NCI-H1105 treated with DMSO at 0.1 percent for 48 hours (cell line): ENCODE measurements at places on chromosomes 5 and 9.

GRCh38 chr5:41445937-41446563 lies 64.4 kb downstream of the PLCXD3 start:
- no peak for DNase-seq

DNA sequence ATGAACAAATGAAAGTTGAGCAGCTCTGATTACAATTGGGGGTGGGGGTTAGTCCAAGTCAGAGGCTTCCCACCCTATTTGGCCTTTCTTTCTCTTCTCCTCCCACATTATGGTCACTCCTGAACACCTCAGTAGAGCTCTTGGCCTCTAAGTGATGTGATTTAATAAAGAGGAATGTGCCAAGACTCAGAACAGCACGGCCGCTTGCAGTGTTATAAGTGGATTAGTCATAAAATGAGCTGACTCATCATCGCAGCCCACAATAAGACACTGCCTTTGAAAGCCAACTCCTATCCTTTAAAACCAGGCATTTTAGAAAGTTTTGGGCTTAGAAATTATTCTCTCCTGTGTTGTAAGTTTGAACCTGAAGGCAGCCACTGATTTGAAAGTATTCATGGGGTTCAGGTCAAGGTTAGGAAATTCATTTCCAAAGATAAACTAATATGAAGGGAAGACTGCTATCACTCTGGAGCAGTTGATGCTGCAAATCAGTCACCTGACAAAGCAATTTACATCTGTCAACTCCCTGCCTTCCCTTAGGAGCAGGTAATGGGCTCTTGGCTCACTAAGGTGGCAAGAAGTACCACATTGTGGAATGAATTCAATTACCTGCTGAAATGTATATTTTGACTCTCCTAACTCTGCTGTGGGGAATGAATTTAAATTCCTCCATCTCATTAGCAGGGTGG lies 283.6 kb upstream of the NMUR2 start:
- DNase-seq: no peak

- DNase-seq: no peak
Observed at GRCh38 chr5:150653762-150654556, 7.1 kb upstream of the MYOZ3 start.

DNA sequence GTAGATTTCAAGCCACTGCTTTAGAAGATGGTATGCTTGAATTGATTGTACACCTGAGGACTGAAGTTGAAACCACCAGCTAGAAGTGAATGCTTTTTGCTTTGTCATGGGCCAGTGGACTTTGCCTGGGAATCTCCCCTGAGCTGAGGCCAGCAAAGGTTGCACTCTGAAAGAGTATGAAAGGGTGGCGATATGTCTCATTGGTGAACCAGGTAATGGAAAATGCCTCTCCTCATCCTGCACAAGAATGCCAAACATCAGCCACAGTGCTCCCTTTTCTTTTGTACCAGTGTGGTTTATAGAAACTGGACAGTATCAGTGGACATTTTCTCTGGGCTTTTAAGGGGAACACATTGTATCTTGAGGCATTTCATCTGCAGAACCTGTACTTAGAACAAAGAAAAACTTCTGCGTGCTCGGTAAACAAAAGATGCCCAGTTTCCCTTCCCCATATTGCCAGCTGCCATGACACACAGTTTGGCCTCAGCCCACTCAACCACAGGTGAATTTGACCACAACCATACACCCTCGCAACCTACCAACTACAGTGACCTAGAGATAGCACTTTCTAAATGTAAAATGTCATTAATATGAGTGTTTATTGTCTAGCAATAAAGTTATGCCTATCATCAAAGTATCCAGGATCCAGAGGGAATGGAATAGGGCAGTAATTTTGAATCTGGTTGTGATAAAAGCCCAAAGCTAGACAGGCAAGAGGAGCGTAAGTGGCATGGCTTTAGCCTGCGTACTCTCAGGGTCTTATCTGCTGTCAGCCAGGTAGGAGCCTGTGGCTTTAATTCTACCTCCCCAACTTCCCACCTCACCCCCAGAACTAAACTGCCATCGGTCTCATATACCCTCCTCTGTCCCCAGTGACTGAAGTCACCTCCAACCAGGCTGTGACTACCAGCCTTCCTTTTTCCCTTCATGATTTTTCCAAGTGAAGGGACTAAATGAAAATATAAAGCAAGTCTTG lies 79.5 kb upstream of the LHFPL2 start:
- no peak for DNase-seq

GRCh38 chr5:72387985-72388384 lies 67.8 kb downstream of the PTCD2 start:
- DNase-seq: no peak

DNA sequence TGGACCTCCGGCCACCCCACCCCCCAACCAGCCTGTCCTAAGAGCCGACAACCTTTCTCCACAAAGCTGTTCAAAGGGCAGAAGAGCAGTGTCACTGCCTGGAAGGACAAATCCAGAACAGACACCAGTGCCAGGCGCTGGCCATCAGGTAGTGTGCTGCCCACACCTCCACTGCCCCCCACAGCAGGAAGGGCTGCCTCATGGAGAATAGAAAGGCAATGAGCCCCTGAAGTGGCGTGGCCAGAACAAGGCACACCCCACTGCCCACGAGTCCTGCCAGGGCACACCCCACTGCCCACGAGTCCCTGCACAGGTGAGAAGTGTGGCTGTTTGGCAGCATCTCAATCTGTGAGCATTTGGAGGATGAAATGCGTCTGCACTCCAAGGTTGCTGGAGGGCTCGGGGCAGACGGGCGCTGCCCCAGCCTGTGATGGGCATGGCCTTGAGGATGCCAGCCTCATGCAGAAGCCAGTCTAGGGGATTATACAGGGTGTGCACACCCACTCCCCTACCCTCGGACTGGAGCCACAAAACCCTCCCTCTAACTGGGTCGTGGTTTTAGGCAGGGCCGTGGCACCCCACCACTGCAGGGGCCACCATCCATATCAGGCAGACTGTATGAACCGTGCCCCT lies 2.3 kb upstream of the SLC9A3 start:
- DNase-seq: no peak

DNA sequence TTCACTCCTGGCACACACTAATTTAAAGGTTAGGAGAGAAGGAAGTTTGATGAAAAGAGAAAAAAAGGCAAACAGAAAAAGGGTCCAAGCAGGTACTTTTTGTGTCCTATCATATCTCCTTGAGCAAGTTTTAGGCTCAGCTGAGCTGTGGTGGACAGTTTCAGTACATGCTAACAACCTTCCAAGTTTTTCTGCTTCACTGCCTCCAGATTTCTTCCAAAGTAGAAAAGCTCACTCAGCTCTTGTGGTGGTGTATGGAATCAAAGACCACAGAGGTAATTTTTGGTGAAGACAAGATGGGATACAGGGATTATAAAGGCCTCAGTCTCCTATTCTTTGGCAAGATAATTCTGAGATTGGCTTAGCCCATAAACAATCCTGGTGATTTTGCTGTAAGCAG lies 921.8 kb downstream of the NR2F1-AS1 start:
- no peak for DNase-seq

GRCh38 chr5:154487541-154487940 lies 9.5 kb upstream of the HAND1 start:
- no peak for DNase-seq

DNA sequence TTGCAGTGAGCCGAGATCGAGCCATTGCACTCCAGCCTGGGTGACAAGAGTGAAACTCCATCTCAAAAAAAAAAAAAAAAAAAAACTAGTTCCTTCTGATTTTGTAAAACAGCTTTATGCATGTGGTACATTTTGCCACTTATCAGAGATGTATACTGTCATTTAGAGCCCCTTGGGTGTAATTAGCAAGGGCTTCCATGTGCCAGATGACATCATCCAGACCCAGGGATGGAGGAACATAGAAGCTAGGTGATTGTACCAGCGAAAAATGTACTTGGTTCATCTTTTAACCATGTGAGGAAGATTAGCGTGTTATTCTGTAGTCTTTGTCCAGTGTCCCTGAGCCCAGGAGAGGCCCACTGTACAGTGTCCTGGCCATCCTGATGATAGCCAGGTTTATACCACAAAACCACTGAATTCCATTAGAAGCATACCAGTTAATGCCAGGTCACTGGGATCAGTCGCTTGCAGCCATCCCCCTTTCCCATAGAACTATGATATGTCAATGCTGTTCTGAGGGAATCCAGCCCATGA lies 239.3 kb upstream of the SGCD start:
- no peak for DNase-seq

DNA sequence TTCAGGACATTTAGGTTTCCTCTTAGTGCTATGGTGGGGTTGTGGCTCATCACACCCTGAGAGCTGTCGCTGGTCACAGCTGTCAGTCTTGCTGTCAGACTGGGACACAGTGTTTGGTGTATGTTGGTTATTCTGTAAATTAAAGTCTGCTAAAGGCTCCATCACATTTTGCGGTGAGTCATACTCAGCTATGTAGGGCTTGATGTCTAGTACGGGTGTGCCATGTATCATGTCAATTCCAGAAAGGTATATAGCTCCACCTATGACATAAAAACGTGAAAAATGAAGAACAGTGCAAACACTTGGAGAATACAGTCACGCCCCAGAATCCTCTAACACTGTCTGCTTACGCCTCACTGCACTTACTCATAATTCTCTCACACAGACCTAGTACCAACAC lies 11.9 kb downstream of the TRMO start:
- DNase-seq: no peak

DNA sequence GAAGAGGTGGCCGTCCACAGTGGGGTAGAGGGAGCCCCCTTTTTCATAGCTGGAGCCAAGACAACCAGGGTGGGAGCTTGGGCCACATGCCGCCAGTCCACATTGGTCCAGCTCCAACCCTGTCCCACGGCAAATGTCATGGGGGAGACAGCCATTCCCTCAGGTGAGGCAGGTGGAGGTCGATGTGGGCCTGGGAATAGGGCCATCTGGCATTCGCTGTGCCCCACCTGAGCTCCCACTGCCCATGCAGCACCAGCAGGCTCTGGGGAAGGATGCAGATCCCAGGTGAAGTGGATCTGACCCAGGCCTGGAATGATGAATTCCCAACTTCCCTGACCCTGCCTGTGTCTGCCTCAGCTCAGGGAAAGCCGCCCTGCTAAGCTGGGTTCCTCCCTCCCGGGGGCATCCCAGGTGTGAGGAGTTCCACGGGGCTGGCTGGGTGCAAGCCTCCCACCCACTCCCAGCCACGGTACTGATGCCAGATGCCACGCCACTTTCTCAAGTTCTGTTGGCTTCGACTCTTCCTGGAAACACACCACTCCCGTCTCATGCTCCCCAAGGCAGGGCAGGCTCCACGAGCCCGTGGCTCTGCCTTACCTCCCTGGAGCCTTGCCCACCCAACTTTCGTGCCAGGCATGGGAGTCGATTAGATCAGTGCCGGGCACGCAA lies 25.2 kb upstream of the FCN2 start:
- DNase-seq: no peak

- DNase-seq: no peak
Observed at GRCh38 chr5:23884405-23885031, 377.1 kb downstream of the PRDM9 start.

- no peak for DNase-seq
Observed at GRCh38 chr5:75463726-75464125, 47.7 kb downstream of the CERT1 start.

DNA sequence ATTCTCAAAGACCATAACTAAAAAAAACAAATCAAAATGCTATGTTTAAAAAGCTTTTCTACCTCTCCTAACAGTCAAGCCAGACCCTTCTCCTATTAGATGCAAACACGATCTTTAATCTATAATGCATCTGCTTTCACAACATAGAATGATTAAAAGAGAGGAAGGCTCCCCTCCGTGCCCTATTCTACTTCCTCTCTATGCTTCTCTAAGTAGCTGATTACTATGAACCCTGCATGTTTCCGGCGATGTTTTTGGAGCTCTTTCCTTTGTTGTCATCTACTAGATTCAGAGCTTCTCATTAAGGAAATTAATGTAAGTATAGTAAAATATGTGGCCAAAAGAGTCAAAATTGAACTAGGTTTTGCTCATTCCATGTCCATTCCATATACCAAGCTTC lies 29.2 kb upstream of the CEP120 start:
- DNase-seq: no peak

GRCh38 chr5:81898403-81898802 lies 73.4 kb upstream of the ATG10 start:
- no peak for DNase-seq

DNA sequence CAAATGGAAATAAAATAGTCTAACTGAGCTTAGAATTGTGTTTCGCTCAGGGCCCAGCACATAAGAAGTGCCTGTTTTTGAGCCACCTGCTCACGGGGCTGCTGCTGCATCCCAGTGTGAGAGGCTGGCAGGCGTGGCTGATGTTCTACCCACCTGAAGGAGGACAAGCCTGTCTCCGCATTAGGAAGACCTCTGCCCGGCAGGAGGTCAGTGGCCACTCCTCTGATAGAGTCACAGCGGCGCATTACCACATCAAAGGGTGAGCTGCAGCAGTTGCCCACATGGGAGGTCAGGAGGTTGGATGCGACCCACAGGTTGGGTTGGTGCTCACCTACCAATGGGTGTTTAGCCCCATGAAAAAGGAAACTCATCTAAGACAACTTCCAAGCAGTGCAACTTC lies 3.7 kb upstream of the SLC6A7 start:
- DNase-seq: no peak

- no peak for DNase-seq
Observed at GRCh38 chr5:158725297-158725851, 374.3 kb downstream of the EBF1 start.

GRCh38 chr9:36679710-36680109 lies 107.0 kb downstream of the MELK start:
- DNase-seq: no peak

DNA sequence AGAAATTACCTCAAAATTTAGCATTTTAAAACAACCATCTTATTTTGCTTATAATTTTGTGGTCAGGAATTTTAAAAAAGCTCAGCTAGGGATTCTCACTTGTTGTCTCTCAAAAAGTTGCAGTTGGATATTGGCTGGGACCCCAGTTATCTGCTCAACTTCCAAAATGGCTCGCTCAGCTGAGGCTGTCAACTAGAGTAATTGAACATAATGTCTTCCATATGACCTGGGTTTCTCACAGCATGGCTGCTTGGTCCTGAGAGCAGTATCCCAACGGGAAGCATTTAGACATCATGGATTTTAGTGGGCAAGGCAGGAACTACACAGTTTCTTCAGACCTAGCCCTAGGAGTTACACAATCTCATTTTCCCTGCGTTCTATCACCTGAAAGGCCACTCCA lies 63.6 kb upstream of the SPEF2 start:
- DNase-seq: no peak

GRCh38 chr5:68067976-68068603 lies 147.5 kb upstream of the PIK3R1 start:
- DNase-seq: no peak

DNA sequence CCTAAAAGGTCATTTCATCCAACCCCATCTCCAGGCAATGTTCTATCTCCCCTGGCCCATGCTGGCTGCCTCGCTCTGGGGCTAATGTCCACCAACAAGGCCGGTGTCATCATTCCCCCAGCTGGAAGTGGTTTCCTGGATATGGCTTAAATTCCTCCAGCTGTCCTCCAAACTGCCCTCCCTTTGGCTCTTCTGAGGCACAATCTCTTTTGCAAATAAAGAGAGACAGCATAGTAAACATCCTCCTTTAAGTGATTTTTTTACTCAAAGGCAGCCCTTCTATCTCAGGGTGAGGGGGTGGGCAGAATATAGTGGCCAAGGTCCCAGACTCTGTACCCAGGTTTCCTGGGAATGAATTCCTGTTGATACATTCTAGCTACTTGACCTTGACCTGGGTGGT lies 117.4 kb upstream of the PANK3 start:
- DNase-seq: no peak

GRCh38 chr5:30392897-30393296 lies 800.6 kb upstream of the CDH6 start:
- no peak for DNase-seq

GRCh38 chr5:59810041-59810440 lies 83.5 kb downstream of the PDE4D start:
- DNase-seq: peak; percentile 41
